Cortex of kidney (tissue), 1 donor: ENCODE measurements at places on chromosomes 2 and 18.

DNA sequence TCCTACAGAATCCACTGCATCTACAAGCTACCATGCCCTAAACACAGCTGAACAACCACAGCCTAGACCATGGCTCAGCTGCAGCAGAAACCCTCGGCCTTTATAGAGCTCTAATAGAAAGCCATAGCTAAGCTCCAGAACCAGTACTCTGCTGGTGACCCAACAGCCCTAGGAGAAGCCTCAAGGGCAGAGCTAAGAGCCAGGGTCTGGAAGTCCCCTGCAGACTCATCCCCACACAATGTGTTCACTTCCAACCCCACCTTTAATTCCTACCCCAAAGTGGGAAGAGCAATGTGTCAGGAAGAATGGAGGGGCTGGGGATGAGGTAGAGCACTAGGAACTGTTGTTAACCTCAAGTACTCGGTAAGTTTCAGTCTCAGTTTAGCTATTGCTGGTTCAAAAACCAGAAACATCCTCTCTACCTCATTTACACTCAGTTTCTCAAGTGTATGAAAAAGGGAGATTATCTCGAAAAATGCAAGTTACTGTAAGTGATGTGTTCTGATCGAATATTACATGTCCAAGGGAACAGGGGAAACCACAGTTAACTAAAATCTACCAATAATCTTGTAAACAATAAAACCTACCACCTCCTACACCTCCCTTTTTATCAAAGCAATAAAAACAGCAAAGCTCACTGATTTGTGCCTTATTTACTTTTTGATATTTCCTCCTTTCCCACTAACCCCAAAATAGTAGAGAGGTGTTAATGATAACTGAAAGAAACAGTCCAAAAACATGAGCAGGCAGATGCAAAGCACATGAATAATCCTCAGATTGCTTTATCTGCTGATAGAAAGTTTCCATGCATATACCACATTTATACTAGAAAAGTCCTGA is 36.2 kb downstream of the THADA start:
- no peak for DNase-seq

DNA sequence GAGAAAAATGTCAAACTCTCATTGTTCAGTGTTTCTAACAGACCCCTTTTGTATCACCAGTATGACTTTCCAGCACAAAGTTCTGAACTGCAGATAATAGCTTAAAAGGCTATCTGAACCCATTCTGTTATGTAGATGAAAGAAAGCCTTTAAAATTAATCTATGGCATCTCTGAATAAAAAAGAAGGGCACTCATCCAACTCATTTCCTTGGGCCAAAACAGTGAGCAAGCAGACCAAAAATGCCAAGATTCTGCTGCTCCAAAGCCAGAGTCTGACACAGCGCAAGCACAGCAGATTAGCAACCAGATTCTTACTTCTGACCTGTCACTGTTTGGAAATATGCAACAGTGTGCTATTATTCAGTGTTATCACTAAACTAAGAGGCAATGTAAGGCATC is 22.6 kb upstream of the ITGA6 start:
- no peak for DNase-seq

DNA sequence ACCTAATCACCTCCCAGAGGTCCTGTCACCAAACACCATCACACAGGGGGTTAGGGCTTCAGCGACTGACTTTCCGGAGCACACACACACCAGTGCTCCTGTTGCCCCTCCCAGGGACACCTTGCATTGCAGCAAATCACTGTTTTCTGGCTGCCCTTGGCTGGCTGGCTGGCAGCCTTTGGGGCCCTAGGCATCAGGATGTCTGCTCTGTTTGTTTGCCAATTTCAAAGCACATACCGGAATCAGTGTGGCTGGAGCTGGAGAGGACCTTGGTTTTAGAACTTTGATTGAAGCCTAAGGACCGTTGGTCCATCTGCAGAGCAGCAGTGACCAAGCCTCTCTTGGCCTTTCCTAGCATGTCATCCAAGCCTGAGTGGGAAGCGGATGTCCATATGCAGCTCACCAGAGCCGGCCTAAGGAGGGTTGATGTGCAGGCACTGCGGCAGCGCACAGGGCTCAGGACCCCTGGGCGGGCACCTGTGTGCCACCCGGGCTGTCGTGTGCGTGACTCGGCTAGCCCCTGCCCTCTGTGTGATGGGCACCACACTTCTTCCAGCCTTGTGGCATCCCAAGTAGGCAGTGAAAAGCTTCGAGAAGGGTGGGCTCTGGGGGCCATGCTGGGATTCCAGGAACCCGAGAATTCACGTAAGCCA is 62.1 kb downstream of the GBX2 start:
- DNase-seq = no peak

- no peak for DNase-seq
Observed at GRCh38 chr2:222795450-222796357, 65.1 kb upstream of the ACSL3 start.

DNA sequence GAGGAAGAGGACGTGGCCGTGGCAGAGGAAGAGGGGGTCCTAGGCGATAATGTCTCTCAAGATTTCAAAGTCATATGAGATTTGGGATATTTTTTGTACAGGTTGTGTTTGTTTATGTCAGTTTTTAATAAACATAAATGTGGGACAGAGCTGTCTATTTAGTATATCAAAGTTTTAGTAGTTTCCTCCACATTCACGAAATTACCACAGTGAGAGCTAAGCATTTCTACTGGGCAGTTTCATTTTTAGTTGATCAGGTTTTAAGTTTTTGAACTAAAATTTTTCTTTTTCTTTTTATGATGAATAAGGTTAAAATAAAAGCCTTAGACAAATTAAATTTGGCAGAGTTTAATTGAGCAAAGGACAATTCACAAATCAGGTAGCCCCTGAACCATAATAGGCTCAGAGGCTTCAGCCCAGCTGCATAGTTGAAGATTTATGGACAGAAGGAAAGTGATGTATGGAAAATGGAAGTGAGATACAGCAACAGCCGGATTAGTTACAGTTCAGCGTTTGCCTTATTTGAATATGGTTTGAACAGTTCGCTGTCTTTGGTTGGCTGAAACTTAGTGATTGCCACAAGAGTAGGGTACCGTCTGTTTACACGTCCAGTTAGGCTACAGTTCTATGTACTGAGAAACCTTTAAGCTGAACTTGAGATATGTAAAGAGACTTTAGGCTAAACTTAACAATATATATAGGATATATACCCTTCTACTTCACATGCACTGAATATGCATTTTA is 17.1 kb downstream of the SNRPD1 start:
- no peak for DNase-seq

GRCh38 chr2:225270861-225271260 is 128.6 kb upstream of the NYAP2 start:
- no peak for DNase-seq

- DNase-seq = no peak
Observed at GRCh38 chr2:152243761-152244640, 68.4 kb upstream of the STAM2 start.

DNA sequence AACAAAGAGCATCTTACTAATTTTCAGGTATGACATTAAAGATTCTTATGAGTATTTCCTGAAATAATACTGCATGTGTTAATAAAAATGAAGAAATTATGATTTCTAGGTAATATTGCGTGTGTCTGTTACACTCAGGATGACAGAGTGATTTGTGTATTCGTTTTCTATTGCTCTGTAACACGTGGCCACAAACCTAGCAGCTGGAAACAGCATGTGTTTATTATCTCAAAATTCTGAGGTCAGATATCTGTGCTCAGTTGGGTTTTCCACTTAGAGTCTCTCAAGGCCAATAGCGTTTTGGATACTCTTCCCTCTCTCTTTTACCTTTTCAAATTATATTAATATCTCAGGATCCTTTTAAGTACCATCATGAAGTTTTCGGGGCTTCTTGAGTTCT is 667.9 kb upstream of the CDH7 start:
- no peak for DNase-seq

- DNase-seq = no peak
Observed at GRCh38 chr18:59918997-59919396, 19.2 kb downstream of the PMAIP1 start.

DNA sequence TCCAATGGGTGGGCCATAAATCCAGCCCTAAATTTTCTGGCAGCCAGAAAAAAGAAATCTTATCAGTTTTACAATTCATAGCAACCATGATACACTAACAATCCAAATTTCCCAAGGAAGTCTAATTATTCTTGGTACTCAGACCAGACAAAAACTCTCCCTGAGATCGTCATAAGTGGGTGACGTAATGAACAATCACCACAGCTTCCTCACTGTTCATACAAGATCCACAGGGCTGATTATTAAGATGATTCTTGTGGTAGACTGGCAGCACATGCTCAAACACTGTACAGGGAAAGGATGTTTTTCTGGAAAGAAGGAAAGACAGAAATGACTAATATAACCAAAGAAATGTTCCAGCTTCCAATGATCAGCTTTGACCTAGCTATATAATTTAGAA is 178.3 kb upstream of the CRIM1 start:
- DNase-seq = no peak

DNA sequence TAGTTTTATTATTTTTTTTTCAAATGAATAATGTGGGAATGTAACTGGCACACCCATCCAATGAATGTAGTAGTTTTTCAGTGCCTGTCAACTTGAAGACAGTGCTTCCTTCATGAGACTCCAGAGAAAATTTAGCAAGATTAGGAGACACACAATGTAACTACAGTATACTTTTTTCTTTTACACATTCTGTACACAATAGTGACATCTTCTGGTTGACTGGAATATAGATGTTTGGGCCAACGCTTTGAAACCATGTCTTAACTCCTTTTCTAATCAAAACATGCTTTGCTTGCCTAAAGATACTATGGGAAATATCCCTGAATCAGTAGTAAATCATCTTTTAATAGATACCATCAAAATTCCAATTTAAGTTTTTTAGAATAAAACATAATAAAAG is 229.5 kb upstream of the ZC3H15 start:
- no peak for DNase-seq

GRCh38 chr2:46689993-46690392 is 210.6 kb downstream of the TMEM247 start:
- no peak for DNase-seq

DNA sequence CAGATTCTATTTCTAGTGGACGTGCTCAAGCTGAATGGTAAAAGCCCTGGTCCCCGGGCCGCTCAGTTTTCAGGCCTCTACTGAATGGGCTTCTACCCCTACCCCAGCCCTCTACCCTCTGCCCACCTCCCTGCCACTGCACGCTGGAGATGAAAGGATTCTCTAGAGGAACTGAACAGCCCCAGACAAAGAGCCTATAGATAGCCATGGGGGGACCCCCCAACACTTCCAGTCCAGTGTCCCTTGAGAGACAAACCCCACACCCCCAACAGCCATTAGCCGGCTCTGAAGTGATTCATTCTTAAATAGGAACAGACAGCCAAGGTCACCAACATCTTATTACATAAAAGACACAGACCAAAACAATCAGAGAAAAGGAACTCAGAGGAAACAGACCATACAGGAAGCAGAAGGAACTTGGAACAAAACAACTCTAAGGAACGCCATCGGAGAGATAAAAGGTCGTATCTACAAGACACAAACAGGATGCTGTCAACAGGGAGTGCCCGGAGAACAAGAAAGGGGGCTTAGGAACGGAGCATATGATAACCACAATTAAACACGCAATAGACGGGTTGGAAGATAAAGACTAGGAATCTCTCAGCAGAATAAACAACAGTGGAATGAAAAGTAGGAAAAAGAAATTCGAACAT is 23.5 kb downstream of the TMEM37 start:
- no peak for DNase-seq

GRCh38 chr2:231332388-231332787 is 63.1 kb upstream of the B3GNT7 start:
- no peak for DNase-seq

DNA sequence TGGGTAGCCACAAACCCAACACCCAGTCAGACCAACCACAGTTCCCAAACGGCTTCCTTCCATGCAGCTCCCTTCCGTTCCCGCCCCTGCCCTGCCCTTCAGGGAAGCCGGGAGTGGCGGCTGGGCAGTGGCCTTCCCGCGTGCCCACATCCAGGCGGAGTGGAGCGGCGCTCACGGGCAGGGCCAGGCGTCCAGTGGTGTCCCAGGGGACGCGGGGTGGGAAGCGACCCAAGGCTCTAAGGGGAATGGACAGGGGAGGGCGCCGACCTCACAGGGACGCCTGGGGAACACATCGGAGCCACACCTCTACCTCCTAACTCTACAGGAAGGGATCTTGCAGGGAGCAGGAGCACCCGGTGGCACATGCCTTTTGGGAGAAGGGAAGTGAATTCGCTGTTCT is 225.9 kb upstream of the MGAT5 start:
- no peak for DNase-seq

DNA sequence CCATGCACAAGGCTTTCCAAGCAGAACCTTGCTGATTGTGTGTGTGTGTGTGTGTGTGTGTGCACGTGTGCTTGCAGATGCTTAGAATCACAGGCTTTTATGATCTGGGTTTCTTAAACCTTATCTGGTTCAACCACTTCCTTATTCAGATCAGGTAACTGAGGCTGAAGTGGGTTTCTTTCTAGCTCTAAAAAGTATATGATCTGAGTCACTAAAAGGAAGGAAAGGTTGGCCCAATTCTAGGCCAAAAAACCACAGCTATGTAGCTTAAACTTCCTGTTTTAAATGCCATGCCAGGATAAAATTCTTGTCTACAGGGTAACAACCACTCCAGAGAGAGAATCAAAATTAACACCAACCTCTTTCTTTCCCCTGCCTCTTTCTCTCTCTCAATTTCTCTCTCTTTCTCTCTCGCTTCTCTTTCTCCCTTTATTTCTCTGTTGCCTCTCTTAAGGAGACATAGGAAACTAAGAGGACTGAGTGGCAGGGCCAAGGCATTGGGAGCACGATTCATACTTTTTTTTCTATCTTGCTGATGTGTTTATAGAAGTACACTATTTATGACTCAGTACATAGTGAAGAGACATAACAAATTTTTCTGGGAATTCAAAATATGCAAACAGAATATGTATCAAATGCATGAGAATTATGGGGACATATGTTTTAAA is 140.3 kb downstream of the TRIB2 start:
- DNase-seq = no peak

- DNase-seq = no peak
Observed at GRCh38 chr18:2654928-2655177, 673 bp upstream of the SMCHD1 start.

DNA sequence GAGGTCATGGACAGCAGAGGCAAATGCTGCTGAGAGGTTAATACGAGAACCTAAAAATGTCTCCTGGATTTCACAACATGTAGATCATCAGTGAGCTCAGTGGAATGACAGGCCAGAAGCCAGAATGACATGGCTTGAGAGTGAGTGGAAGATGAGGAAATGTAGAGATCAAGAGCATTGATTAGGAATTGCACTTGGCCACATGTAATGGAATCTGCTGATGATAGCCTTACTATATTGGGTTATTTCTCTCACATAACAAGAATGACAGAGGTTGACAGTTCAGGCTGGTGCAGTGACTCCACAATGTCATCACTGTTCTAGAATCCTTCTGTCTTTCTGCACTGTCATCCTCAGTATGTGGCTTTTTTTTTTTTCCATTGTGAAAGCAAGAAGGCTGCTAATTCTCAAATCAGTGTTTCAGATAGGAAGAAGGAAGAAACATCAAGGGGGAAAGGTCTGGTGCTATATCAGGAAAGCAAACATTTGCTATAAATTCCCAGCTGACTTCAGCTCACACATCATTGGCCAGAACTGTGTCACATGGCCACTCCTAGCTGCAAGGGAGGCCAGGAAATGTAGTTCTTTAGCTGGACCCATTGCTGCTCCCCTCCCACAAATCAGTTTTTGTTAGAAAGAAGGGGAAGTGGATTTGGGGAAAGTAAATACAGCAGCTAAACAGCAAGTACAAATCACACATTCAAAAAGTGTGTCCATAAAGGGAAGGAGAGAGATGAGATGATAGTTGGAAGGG is 127.2 kb downstream of the FAM161A start:
- DNase-seq = no peak
